ENCODE measurements at places on chromosomes 11 and 22.

DNA sequence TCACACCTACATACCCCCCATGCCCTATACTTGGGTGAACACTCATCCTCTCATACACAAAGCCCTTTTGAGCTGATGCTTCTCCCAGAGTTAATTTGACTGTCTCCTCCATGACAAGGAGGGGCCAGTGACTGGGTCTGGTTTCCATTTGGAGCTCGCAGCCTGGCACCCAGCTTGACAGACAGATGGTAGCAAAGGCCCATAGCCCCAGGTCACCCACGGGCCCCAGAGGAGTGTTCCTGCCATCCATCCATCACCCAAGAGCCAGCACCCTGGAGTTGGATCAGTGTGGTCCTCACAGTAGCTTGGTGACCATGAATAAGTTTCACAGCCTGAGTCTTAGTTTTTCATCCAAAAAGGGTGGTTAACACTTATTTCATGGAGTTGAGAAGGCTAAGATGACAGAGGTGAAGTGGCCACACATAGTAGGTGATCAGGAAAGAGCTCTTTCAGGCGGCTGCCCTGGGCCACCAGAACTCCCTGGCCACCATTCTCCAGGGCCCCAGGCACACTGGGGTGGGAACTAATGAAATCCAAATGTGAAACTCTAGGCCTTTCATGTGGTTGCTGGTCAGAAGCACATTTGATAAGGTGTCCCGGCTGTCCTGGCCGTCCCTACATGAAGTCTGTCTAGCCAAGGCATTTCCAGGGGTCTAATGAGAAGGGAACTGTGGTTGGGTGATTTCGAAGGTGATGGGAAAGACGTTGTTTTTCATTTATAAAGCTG lies 42.4 kb downstream of the LIF start:
- no peak for DNase-seq

DNA sequence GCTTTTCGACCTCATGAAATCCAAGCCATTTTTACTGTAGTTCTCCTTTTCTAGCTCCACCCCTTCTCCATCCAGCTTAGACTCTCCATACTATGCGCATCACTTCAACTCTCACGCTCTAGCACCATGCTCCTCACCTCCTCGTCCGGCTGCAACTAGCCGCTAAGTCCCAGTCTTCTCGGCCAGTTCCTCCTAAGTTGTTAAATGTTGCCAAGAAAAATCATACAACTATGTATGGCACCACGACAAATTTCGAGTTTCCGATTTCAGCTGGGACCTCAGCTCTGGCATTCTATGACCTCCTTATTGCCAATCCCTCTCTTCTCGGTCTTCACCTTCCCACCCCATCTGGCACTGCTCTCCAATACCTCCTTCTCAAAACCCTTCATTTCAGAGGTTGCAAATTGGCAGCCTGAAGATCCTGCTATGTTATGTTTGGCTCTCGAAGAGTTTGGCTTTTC lies 1.0 kb downstream of the ZNF70 start:
- DNase-seq, result no peak

- DNase-seq, result no peak
Measured at GRCh38 chr11:8263109-8263768, 439 bp downstream of the LMO1 start.

GRCh38 chr11:106745941-106746340 lies 272.3 kb downstream of the GUCY1A2 start:
- DNase-seq, result no peak

- DNase-seq, result no peak
Measured at GRCh38 chr11:16512899-16513241, 156.5 kb upstream of the SOX6 start.

DNA sequence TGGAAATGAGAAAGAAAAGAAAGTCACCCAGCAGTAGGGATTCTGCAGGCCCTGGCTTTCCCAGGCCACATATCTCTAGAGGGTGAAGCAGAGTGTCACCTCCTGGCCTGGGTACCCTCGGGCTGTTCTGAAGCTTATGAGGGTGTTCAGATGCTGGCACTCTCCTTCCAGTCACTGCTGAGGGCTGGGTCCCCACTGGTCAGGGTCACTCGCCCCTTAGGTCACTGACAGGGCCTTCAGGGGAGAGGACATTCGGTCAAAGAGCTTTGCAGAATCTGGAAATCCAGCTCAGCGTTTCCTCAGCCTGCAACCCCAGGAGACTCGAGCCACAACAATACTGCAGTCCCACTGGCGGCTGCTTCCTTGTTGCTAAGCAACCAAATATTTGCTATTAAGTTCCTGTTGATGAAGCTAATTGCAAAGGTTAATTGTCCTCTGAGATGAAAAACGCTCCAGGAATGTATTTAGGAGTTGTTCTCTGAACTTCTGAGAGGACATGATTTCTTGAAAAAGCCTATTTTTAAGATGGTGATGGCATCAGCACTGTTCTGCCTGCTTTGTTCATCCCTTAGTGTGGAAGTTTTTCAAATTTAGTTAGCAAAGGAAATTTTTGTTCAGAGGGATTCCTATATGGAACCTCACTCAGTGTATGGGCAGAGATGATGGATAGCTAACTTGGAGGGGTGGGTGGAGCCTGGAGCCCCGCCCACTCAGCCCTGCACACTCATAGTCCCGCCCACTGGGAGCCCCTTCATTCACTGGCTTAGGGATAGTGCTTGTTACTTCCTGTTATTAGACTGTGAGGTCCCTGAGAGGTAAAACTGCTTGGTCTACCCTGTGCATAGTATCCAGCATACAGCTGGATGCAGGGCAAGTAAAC lies 109.2 kb downstream of the CSNK2A3 start:
- DNase-seq, result no peak

DNA sequence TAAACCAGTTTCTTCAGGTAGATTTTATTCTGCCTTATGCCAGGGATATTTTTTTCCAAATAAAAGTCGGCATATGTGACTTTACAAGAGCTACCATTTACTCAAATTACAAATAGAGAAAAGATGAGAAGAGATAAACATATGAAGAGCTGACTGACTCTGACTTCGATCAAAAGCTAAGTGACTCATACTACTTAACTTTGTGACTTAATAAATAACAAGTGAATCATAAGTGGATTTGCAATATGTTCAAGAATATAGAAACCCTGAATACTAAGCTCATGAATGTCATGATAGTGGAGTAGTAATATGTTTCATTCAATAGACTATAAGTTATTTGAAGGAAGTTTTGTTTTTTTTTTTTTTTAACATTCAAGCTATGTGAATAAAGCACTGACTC lies 130.5 kb upstream of the ANO3 start:
- no peak for DNase-seq

DNA sequence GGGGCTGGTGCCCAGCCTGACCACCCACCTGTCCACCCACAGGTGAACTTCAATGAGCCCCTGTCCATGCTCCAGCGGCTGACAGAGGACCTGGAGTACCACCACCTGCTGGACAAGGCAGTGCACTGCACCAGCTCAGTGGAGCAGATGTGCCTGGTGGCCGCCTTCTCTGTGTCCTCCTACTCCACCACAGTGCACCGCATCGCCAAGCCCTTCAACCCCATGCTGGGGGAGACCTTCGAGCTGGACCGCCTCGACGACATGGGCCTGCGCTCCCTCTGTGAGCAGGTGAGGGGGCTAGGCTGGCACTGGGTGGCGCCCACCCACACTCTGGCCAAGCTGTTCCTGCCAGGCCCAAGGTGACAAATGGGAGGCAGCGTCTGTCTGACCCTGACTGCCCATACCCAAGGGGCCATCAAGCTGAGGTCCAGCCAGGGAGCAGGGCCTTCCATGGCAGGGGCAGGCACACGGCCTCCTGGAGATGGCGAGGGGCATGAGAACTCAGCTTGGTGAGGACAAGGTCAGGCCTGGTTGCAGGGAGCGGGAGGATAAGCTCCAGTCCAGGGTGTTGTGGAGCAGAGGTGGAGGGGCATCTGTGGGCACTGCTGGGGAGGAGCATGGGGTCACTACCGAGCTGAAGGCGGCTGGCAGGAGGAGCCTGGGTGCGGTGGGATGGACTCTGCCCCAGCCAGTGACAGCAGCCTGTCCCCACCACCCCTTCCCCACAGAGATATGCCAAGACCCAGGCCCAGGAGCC lies 77.7 kb downstream of the MORC2 start:
- DNase-seq, result peak; percentile 84

GRCh38 chr11:34904421-34904955 lies 11.7 kb downstream of the APIP start:
- no peak for DNase-seq

- DNase-seq, result no peak
Measured at GRCh38 chr22:46974077-46974476, 211.6 kb downstream of the TBC1D22A start.

GRCh38 chr11:47917599-47918369 lies 62.6 kb upstream of the PTPRJ start:
- peak; percentile 20 for DNase-seq

GRCh38 chr11:30876663-30877396 lies 290.7 kb upstream of the MPPED2 start:
- DNase-seq, result no peak

DNA sequence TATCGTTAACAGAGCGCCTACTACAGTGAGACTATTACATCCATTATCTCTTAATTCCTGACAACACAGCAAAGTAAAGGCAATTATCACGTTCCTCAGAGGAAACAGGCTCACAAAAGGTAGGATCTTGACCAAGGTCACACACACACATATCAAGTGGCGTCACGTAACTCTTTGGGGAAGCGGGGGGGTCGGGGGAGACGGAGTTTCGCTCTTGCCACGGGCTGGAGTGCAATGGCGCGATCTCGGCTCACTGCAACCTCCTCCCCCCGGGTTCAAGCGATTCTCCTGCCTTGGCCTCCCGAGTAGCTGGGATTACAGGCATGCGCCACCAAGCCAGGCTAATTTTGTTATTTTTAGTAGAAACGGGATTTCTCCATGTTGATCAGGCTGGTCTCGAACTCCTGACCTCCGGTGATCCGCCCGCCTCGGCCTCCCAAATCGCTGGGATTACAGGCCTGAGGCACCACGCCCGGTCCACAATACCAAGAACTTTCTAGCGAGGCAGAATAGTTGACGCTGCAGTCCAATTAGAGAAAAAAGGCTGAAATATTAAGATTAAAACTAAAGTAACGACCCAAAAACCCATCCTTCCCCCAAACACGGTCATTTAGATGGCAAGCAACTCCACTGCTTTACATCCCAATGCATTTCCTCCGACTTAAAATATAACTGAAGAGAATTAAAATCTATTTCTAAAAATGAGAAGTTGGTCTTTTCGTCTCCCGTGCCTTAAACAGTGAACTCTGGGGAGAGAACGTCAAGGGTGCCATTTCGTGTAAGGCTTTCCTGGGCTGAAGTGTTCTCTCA lies 1.2 kb downstream of the DDX17 start:
- peak; percentile 36 for DNase-seq

DNA sequence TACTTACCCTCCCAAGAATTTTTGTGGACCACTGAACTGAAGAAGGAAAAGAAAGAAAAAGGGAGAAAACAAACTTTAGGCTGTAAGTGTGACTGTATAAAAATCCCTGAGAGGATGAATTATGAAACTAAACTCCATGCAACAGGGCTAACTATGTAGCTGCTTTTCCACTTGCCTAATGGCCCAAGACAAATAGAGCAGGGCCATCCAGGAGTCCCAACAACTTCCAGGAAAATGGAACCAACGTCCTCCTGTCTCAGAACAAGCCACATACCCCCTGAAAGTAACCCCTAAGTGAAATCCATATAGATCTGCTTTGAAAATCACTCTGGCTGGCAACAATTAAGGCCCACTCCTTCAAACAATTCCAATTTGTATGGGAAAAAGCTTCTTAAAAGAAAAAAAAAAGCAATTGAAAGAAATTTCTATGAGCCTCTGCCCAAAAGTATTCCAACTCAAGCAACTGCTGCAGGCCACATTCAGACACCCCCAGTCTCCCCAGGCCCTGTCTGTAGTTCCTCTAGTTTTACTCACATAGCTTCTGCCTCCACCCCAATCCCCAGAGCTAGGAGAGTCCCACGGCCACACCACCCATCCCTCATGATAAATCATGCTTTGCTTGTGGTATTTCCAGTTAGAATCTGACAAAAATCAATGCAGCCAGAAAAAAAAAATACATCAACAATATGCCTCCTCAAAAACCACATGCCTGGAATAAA lies 12.7 kb downstream of the RBFOX2 start:
- peak; percentile 24 for DNase-seq

GRCh38 chr22:47133061-47133969 lies 370.9 kb downstream of the TBC1D22A start:
- DNase-seq, result peak; percentile 27

GRCh38 chr11:93718057-93718563 lies 23.2 kb downstream of the TAF1D start:
- DNase-seq, result no peak

- DNase-seq, result no peak
Measured at GRCh38 chr11:111537336-111537860, 3.1 kb upstream of the LAYN start.

DNA sequence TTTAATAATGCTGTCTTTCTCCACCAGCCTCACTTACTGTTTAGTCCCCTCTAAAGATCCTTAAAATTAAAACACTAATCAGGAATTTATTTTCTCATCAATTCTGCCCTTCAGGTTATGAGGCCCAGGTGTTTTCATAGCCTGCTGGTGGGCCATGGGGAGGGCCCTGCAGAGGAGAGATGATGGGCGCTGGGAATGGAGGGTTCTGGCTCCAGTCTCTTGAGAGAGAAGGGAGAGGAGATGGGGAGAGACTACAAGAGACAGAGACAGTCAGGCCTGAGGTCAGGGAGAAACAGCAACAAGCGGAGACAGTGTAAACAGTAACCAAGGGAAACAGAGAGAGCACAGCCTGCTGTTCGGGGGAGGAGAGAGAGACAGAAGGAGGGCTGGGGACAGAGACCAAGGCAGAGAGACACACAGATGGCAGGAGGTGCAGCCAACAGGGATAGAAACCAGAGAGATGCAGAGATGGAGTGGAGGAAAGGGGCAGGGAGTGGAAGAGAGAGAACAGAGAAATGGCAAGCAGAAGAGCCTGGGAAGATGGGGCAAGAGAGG lies 187.3 kb upstream of the SYT13 start:
- DNase-seq, result no peak

DNA sequence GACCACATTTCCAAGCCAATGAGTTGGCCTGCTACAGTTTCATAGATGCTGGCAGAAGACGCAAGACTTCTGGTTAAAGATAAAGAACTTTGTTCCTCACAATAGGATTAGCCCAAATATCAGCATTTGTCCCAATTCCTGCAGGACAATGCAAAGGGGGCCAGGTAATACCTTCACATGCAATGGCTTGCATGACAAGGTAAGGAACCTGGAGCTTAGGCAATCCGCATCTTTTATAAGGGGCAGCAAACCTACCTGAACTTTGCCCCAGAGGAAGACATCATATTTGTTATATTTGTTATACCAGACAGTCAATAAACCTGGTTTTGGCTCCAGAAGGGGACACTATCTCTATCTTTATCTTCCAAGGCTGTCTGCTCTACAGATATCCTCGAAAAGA lies 5.3 kb downstream of the P2RY6 start:
- no peak for DNase-seq

DNA sequence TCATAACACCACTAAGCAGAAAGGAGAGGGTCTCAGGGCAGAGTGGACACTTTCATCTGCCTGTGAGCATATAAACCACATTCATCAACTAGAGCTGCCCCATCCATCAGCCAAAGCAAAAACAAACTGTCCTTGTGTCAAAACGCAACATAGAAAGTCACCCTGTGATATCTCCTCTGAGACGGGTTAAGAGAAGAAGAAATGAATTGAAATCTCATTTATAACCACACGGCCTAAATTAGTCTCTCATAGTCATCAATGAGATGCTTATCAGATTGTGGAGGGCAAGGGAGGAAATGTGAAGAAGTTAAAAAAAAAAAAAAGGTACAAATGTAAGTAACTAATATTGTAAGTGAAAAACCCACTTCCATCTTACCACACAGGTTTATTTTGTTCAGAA lies 75.7 kb downstream of the SIK3 start:
- no peak for DNase-seq

Measured in GM03348 (cell line).